ENCODE measurements at places on chromosomes 3 and 15.
A peak's percentile ranks its signal among the peaks of the same experiment; 100 is the strongest.

GRCh38 chr3:162019817-162020216, 523.2 kb downstream of the OTOL1 start:
- DNase-seq, result no peak

GRCh38 chr15:93035092-93035915, 53.7 kb downstream of the RGMA start:
- no peak for DNase-seq

DNA sequence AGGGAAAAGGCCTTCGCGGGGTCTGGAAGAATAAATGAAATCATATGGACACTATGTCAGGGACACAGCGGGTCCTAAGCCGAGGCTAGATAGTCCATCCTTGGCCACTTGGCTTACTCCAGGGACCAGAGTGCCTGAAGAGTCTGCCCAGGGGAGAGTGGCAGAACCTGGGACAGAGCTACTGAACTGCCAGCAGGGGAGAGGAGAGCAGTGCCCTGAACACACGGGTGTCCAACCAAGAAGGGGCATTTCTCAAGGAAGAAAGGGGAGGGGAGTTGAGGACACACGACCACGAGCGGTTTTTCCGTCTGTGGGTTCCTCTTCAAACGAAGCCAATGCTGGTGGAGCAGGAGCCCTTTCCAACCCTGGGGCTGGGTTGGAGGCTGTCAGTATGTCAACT, 1.0 kb downstream of the ACAN start:
- DNase-seq, result no peak

DNA sequence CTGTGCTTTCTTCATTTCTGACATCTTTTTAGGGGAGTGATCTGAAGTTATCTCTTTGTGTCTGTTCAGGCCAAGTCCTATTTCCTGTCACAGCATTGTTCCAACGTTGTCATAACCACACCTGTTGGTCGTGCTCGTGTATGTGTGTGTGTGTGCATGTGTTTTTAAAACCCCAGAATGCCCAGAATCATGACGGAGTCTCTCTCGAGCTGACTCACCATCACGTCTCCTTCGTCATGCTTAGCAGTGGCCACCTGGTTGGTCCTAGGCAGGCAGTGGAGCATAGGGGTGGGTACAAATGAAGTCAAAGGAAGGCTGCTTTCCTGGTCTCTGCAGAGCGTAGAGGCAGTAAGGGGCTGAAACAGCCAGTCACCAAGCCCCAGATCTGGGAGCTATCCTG, 126.8 kb upstream of the ABHD17C start:
- DNase-seq, result peak; percentile 78

DNA sequence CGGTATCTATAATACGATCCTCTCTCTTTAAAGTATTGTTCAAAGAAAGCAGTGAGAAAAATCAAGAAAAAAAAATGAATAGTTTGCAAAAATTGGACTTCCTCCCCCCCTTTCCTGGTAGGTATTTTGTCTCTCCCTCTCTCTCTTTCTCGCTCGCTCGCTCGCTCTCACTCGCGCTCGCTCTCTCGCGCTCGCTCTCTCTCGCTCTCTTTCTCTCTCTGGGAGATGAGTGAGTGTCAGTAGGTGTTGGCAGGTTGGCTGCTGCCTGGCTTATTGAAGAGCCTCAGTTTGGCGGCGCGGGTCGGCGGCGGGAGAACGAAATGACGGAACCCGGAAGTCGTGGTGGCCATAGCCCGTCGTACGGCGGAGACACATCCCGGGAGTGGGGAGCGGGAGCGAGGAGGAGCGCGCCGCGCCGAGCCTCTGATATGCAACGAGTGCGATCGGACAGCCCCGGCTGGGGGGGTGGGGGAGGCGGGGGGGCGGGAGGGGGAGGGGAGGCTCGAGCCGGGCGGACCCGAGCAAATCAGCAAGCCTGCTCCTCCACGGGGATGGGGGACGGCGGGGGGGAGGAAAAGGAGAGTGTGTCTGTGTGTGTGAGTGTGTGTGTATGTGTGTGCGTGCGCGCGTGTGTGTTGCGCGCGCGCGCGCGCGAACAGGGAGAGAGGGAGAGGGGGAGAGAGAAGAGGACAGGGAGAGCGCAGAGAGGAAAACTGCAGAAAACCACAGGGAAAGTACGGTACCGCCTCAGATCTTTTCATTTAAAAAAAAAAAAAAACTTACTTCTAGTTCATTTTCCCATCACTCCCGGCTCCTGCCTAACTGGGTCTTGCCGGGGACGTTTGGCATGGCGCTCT, at the start of gene MEIS2:
Gene MEIS2 (minus strand): TSS at position 441 of the 857 bp plus-strand sequence. CDS start 1,083 bp downstream, outside the sequence.
- peak; percentile 71 for DNase-seq

- DNase-seq, result no peak
Measured at GRCh38 chr15:93359425-93360131, 270.6 kb upstream of the RGMA start.

GRCh38 chr3:186790261-186790981, 7.0 kb downstream of the EIF4A2 start:
- DNase-seq, result peak; percentile 56

DNA sequence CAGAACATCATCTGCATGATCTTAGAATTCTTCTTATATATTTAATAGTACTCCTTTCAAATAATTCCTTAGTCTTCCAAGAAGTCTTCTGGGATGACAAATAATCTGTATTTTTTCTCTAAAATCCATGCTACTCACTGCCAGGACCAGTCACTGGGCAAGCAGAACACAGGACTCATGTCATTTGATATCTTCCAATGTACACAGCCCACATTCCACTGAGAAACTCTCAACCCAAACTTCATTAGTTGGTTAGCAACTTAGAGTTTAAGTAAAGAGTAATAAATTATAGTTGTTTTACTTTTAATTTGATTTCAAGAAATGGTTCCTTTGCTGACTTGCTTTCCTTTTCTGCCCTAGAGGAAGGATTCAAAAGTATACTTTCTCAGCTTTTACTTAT, 317.0 kb downstream of the VGLL3 start:
- DNase-seq, result no peak

DNA sequence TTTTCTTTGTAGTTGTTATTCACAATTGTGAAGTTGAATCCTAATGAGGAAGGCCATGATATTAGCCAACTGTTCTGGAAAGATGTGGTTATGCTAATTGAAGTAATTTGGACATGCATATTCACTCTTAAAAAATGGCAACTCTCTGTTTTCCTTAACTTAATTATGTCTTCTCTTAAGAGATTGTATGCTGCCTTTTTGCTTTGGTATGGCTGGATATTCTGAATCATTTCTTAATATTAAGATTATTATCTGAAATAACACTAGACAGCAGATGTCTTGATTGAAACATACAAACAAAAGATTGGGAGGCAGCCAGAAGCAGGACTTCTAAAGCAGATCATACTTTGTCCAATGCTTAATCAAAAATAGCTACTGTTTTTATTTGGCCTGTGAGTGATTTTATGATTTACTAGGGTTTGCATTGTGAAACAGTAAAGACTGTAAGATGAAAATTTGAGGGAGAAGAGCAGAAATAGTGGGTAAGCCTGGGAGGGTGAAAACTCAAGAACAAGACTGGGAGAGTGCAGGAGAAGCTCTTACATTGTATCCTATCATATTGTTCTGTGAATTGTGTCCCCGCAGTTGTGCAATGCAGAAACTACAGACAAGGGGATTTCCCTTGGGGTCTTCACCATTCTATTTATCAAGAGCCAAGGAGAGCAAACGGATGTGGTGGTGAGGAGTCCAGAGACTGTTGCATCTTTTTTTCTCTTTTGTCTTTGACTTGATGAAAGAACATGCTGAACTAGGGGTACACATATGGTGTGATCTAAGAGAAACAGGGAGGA, 554.8 kb downstream of the TUSC7 start:
- DNase-seq, result no peak

DNA sequence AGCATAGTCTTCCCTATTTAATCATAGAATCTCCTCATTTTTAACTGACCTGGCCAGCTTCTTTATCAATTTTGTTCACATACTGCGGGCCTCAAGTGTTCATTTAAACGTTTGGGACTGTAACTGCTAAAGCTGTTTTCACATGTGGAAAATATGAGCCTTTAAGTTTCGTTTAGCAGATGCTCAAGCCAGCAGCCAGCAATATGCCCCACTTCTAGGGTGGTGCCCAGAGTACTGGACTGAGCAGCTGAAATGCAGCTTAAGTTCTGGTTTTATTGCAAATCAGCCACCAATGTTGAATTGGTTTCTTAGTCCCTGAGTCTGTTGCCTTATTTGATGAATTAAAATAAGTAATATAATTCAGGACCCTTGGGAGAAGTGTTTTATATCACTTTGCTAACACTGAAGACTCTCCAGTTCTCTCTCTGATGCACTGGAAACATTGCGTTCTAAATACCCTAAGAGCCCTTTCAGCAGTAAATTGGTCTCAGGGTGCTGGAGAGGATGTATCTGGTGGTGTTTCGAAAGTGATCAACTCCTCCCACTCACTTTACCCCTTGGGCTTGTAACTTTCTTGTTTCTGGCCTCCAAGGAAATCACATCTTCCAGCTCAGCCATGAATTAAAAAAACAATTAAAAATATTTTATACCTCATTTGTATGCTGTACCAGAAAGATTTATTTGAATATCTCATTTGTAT, 61.7 kb downstream of the B3GALNT1 start:
- no peak for DNase-seq

DNA sequence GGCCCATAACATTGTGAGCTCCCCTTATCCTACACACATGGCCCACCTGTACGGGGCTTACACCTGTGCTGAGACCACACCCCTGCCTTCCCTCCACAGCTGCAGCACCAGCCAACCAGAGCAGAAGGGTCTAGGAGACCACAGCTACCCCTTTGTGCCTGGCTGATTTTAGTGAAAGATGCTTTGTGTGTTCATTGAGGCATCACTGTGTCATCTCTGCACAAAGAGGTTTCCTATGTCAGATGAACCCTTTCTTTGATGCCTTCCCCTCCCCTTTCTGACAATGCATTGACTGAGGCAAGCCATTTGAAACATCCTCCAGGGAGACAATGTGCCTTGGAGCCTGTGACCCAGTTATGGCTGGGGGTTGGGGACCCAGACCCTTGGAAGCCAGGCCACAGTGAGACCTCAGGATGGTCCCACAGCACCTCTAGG, 54.9 kb upstream of the SLC7A14 start:
- DNase-seq, result no peak

DNA sequence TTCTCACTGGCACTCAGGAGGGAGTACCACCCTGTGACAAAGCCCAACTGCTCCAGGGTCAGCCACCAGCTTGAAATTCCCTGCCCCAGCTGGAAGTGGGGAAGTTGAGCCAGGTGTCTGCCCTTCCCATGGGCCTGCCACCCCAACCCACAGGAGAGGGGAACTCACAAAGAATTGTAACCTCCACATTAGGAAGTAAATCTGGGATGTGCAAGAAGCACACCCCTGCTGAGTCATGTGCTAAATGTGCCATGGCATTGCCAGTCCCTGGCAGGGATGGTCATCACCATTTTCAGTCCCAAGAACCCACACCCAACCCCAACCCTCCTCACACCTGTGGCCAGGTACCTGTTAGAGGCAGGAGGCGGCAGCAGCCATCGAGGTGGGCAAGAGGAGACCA, 165.2 kb upstream of the THBS1 start:
- DNase-seq, result no peak

- DNase-seq, result no peak
Measured at GRCh38 chr3:89762405-89762804, 655.0 kb downstream of the EPHA3 start.

DNA sequence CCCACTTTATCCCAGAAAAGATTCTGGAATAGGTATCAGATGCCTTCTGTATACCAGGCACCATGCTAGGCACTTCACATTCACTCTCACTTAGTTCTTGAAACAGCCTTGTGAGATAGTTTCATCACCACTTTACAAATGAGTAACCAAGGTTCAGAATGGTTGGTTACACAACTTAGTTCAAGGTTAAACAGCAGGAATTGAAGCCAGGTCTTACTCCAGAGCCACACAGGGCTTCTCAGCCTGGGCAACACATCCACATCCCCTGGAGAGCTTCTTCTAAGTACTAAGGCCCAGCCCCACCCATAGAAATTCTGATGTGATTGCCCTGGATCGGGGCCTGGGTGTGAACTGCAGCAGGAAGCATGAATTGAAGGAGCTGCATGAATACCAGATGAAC, 18.6 kb downstream of the WHAMM start:
- DNase-seq, result no peak

GRCh38 chr3:104873331-104873730, 493.4 kb upstream of the ALCAM start:
- DNase-seq, result no peak

- DNase-seq, result no peak
Measured at GRCh38 chr15:68599560-68600071, 20.8 kb downstream of the CORO2B start.

DNA sequence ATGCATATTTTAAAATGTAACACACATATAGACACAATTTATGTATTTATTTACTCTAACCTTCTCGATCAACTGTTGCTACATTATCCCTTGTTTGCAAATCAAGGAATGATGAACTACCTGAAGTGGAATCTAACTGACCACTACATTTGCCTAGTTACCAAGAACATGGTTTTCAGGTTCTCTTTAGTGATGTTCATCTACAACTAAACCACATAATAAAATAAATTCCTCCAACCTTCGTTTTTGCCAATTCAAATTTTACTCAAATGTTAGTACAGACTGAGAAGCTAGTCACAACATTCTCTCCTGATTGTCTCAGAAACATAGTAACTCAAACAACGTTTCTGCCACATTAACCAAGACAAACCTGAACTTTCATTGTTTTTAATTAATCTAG, 521.9 kb downstream of the FOXP1 start:
- no peak for DNase-seq

DNA sequence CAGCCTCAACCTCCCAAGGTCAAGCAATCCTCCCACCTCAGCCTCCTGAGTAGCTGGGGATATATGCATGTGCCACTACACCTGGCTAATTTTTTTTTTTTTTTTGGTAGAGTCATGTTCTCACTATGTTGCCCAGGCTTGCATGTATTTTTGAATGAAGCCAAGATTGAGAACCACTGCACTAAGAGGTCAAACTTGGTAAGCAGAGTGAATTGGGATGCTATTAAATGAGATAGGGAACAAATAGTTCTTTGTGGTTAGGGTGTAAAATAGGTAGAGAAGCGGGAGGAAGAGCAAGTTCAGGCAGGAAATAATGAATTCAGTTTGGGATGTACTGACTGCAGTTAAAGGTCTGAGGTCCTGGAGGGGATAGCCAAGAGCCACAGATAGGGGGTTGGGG, 39.9 kb upstream of the PIAS1 start:
- peak; percentile 34 for DNase-seq

GRCh38 chr3:55519019-55519418, 31.9 kb upstream of the WNT5A start:
- peak; percentile 72 for DNase-seq

DNA sequence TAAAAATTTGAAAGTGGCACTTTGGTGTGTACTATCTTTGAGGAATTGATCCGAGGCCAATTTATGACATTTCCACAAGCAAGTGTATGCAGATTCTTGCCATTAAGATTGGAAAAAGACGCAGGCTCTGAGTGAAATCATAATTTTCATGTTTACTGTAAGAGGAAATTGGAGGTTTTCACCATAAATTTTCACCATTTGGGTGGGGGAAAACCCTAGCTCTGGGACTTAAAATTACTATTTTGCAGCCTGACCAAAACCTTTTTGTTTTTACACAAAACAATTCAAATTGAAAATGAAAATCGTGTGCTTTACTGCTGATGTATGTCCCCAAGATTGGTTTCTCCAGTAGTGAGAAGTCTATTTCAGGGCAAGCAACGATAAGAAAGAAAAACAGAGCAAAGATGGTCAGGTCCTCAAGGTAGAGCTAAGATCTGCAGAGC, 282.6 kb downstream of the FOXP1 start:
- DNase-seq, result no peak

- DNase-seq, result peak; percentile 40
Measured at GRCh38 chr3:150253622-150254021, 154.5 kb upstream of the TSC22D2 start.

Data from bronchial epithelial cell (primary cell).